ENCODE measurements at places on chromosomes 7 and 10.

DNA sequence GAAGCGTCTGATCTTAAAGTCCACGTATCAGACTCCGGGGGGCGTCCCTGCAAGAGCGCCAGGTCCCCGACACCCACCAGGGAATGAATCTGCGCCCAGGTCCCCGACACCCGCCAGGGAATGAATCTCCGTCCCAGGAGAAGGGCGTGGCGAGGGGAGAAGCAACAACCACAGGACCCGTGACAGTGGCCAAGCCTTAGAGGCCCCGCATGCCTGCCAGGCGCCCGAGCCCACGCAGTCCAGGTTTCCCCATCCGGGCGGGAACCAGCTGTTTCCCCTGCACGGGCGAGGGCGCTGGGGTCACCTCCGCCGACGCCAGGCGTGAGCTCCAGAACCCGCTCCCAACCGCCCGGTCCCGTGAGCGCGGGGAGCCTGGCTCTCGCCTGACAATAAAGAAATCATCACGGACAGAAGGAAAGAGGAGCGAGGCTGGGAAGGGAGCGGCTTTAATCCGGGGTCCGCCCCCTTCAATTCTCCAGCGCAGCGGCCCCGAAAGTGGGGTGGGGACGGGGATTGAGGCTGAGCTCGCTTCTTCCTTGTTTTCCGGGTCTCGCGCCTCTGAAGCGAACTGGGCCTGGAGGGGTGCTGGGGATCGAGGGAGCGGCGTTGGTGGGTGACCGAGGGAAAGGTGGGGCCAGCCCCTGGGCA lies 29.0 kb upstream of the BMS1 start:
- DNase-seq = peak; percentile 23

GRCh38 chr7:8274589-8274988 lies 12.6 kb upstream of the ICA1 start:
- DNase-seq = no peak

- DNase-seq = no peak
Observed at GRCh38 chr10:60989400-60989876, 45.5 kb upstream of the RHOBTB1 start.

GRCh38 chr10:25017154-25017590 lies 760 bp downstream of the THNSL1 start:
- DNase-seq = peak; percentile 50

DNA sequence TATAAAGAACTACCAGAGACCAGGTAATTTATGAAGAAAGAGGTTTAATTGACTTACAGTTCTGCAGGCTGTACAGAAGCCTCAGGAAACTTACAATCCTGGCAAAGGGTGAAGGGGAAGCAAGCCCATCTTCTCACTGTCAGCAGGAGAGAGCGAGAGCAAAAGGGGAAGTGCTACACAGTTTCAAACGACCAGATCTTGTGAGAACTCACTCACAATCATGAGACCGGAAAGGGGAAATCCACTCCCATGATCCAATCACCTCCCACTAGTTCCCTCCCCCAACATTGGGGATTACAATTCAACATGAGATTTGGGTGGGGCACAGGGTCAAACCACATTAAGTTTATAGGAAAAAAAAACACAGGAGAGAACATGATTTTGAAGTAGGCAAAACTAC lies 222.1 kb upstream of the SHH start:
- DNase-seq = no peak

GRCh38 chr7:77506899-77507298 lies 30.2 kb upstream of the PTPN12 start:
- DNase-seq = no peak

- no peak for DNase-seq
Observed at GRCh38 chr10:130357951-130358350, 221.8 kb downstream of the GLRX3 start.

GRCh38 chr7:55306331-55306730 lies 58.8 kb upstream of the LANCL2 start:
- DNase-seq = no peak

GRCh38 chr7:28674359-28674782 lies 262.1 kb downstream of the CREB5 start:
- no peak for DNase-seq

DNA sequence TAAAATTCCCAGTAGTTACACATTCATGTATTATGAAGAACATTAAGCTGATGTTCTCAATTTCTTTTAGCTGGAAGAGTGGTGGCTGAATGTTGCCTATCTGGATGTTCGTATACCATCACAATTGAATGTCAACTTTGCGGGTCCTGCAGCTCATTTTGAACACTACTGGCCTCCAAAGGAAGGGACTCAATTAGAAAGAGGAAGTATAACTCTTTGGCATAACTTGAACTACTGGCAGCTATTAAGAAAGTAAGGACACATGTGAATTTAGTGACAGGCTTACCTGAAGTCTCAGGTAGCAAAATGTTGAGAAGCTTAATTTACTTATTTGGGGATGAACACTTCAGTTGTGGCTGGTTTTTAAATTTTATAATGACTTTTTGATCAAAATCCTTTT lies 15.9 kb downstream of the CROT start:
- DNase-seq = no peak

DNA sequence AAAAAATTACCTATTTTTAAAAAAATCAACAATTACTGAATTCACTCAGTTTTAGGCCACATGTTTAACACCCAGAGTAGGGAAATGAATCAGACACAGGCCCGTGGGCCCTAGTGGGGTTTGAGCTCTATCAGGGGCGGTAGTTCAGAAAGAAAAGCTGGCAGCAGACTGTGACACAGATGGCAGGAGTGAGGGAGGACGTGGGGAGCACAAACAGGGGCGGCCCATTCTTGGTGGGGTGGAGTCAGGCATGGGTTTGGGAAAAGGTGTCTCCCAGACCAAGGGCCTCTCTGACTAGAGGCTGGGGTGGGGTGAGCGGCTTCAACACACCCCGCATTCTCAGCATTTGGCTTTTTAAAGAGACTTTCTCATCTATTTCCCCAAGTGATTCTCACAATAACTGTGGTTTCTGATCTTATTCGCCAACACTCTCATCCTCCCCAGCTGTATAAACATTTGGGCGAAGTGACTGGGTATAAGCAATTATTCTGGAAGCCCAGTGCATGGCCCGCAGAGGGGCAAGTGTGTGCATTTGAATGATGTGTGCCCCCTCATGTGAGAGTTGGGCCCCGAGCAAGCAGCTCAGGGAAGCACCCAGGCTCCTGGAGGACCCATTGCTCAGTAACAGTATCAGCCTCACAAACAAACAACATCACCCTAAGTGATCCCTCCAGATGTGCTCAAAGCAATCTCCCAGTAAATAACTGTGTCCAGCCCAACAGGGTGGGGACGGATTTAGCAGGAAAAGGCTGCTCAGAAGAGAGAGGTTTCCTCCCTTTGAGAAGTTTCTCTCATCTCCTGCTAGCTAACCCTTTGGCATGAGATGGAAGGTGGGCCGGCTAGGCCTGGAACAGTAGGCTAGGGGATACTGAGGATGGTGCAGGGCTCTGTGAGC lies 437.6 kb upstream of the ZMIZ1 start:
- DNase-seq = no peak

DNA sequence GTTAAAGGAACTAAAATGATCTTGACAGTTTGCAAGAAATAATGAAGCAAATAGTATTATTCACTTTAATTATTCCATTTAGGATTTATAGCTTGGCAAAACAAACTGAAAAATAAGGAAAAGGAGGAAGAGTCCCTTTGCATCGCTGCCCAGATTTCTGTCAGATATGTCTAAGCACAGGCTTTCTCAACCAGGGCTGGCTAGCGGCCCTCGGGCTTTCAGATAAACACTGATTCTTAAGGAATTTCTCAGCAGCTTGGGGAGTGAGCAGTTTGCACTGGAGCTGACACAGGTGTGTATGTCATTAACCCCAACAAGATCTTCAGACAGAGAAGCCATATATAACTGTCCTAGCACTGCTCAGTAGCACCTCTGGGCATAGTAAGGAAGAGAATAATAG lies 47.9 kb upstream of the SEMA3D start:
- DNase-seq = no peak

- no peak for DNase-seq
Observed at GRCh38 chr7:140048989-140049338, 13.8 kb downstream of the PARP12 start.

DNA sequence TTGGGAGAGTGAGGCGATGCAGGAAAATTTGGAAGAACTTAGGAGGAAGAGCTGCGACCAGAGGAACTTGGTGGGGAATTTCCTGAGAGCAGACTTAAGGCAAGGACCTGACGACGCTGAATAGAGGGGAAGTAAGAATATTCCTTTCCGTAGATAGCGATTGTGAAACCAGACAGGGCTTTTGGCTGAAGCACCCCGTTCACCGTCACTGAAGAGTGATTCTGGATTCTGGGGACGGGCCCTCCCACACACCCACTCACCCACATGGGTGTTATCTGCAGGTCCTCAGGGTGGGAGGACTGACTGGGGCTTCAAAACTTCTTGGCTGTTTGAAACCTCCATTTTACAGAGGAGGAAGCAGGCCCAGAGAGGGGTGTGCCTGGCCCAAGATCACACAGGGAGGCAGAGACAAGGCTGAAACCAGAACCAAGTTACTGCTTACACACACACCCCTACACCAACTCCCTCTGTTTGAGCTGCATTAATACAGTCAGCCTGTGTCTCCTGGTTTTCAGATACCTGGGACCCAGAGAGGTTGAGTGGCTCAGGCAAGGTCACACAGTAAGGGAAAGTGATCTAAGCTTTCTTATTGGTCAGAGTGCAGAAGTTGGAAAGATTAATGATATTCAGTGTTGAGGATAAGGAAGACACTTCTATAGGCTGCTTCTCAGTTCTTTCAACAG lies 37.2 kb upstream of the CDH23 start:
- DNase-seq = no peak

DNA sequence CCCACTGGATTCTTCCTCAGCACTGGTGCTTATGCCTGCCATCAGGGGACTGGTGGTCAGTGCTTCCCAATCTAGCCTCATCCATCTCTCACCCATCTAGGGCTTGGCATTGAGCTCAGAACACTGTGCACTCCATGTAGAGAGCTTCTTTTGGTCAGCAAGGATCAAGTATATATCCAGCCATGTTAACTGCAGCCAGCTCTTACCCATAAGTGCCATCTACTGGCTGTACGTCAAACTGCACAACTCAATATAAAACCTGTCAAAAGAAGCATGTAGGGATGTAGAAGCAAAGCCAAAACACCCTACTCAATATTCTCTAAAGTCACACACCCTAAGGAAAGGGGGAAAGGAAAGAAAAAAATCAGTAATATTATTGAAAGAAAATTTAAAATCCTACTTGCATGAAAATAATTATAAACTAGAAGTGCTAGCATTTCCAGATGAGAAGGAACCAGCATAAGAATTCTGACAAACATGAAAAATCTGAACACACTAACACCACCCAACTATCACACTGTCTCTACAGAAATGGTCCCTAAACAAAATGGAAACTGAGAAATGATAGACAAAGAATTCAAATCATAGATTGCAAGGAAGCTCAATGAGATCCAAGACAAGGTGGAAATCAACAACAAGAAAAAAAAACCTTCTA lies 531.1 kb upstream of the STEAP1 start:
- DNase-seq = peak; percentile 58

- no peak for DNase-seq
Observed at GRCh38 chr10:78541481-78542140, 507.9 kb downstream of the RPS24 start.

DNA sequence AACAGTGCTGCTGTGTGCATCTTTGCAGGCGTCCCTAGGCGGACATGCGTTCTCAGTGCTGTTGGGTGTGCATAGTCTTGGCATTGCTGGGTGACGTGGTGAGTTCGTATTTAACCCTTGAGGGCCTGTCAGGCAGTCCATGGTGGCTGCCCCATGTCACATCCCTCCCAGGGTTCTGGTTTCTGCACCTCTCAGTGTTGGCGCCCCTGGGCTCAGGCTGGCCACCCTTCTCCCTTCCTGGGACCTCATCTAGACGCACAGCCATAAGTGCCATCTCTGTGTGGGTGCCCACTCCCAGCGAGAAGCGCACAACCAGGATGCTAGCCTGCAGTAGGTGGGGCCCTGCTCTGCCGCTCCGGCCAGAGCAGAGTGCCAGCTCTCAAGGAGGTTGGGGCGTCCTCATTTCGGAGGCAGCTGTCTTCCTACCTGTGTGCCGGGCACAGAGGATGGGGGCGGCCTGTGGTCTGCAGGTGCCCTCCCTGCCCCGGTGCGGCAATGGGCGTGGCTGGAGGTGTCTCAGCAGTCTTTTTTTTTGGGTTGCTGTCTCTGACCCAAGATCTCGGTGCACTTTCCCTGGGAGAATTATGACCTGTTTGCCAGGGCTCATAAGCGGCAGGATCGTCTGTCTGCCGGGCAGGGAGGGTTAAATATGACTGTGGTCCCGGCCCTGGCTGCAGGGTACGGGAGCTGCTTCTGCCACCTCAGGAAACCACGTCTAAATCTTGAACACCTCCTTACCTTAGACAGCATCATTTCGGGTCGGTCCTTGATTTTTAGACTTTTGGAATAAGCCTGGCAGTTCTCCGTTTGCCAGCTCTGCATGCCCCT lies 6.5 kb downstream of the INPP5A start:
- no peak for DNase-seq

DNA sequence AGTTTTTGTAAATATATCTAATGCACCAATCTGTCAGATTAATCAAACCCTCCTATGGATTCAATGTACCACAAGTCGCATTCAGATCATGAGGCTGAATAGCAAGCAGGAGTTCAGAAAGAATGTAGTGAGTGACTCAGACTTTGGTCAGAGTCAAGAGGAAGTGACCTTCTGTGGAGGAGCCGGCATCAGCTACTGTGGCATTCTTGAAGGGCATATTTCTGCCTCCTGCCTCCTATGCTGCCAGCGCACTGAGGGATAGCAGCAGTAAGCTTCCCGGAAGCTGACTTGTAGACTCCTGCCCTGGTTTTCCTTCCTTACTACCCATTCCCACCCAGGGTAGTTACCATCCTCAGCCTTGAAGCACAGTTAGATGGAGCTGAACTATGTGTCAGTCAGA lies 867.5 kb downstream of the NRG3 start:
- DNase-seq = no peak

DNA sequence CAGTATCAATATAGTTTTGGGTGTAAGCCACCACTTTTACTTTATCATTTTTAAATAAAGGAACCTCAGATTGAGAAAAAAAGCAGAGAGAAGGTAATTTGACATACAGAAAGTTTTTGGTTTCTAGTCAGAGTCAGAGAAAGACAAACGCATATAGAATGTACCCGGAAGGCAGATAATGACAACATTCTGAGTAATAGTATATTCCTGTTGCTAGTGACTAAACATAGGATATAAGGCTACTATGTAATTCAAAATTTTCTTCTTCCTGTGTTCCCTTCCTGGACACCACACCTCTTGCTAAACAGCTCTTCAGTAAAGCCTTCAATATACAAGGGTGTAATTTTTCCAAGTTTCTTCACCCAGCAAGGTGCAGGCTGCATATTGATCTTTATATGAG lies 597.6 kb downstream of the PCDH15 start:
- no peak for DNase-seq

GRCh38 chr10:68235581-68235980 lies 3.7 kb upstream of the ATOH7 start:
- no peak for DNase-seq

DNA sequence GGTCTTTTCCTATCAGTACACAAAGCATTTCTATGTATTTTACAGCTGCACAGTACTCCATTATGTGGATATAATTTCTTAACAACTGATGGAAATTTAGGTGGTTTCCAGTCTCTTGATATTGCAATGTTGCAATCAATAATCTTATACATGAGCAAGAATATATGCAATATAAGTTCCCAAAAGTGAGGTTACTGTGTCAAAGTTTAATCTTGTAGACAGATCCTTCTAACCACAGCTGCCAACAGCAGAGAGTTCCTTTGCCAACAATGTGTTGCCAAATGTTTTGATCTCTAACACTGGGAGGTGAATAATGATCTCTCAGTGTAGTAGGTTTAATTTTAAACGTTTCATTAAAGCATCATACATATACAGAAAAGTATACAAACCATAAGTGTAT lies 54.5 kb downstream of the CUL2 start:
- DNase-seq = no peak

GRCh38 chr7:155911471-155912105 lies 99.3 kb upstream of the SHH start:
- no peak for DNase-seq

GRCh38 chr10:70320751-70321150 lies 36.9 kb upstream of the NPFFR1 start:
- no peak for DNase-seq

Measured in NCI-H1105 treated with DMSO at 0.1 percent for 48 hours (cell line).